ENCODE measurements at places on chromosomes 6 and 20. TPM values are rescaled to one million over a fixed set of nuclear protein-coding genes. Genes with fewer than 3 reads are reported as not detected.

- DNase-seq, result peak; percentile 82
- no peak overlapping the region for H3K4me3 ChIP-seq
- H3K36me3 ChIP-seq, result no peaks in the 10 kb centered on the region
- no peaks in the 10 kb centered on the region for H3K4me1 ChIP-seq
- H3K27me3 ChIP-seq, result no peaks in the 10 kb centered on the region
- H3K27ac ChIP-seq, result no peak overlapping the region
Measured at GRCh38 chr20:37192137-37192854, 12.9 kb upstream of the MROH8 start.

DNA sequence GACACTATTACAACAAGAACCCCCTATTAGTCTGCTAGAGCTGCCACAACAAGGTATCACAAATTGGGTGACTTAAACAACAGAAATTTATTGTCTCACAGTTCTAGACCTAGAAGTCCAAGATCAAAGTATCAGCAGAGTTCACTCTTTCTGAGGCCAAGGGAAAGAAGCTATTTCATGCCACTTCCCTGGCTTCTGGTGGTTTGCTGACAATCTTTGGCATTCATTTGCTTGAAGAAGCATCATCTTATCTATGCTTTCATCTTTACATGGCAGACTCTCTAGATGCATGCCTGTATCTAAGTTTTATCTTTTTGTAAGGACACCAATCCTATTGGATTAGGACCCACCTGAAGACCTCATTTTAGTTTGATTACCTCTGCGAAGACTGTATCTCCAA, 296.8 kb upstream of the MARCKS start:
- no peak overlapping the region for H3K27ac ChIP-seq
- H3K36me3 ChIP-seq, result no peaks in the 10 kb centered on the region
- no peak for DNase-seq
- no peak overlapping the region for H3K4me3 ChIP-seq
- peaks cover 22% of the 10 kb centered on the region for H3K4me1 ChIP-seq
- H3K27me3 ChIP-seq, result peaks cover 73% of the 10 kb centered on the region

DNA sequence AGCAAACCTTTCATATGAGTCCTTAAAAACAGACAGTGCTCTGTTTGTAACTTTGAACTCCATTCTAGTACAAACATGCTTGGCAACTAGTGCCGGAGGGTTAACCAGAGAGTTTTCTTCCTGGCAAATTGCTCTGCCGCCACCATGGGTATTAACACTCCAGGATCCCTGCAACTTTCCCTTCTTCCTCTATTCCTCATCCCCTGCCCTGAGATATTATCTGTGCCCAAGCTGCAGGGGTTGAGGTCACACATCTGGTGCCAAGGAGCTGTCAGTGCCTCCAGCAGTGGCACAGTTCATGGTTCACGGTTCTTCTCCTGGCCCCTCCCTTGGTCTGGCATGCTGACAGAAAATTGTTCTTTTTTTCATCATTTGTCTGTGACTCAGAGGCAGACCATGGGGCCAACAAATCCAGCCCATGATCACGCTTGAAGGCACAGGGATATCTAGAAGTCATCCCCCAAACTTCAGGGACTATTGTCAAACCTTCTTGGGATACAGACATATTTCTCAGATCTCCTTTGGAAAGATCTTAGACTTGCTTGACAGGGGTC, 77.5 kb downstream of the ATXN1 start:
- DNase-seq, result no peak
- H3K27ac ChIP-seq, result no peak overlapping the region
- H3K4me1 ChIP-seq, result peaks cover 9% of the 10 kb centered on the region
- H3K36me3 ChIP-seq, result no peaks in the 10 kb centered on the region
- H3K27me3 ChIP-seq, result no peaks in the 10 kb centered on the region
- H3K4me3 ChIP-seq, result no peak overlapping the region

DNA sequence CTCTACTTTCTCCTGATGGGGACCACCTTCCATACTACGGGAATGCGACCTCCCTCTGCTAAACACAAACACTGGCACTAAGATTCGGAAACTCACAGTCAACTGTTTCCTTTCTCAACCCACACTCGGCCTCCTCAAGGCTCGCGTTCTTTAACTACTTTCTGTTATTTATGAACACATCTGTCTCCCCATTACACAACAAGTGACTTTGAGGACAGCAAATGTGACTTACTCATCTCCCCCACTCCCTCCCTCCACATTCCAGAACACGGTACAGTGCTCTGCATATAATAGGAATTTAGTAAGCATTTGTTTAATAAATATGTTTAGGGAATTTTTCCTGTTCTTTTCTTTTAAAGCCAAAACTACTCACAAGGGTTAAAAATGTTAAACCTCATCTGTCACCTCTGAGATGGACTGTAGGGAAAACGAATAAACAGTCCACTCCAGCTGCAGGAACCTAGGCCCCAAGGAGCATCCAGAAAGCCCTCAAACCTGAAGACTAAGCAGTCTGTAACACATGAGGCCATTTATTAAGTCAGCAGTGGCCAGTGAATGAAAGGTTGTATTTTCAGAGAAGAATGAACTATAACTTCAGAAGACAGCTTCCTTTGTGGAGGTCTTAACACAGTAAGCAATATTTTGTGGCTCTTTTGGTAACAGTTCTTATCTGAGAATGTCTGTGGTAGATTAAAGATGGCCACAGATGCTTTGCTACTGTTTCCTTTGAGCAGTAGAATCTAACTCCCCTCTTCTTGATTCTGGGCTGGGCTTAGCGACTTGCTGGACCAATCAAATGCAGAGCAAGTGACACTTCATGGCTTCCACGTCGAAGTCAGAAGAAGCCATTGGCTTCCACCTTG, 209.6 kb upstream of the DTNBP1 start:
- H3K27me3 ChIP-seq, result no peaks in the 10 kb centered on the region
- DNase-seq, result peak; percentile 79
- H3K36me3 ChIP-seq, result no peaks in the 10 kb centered on the region
- no peaks in the 10 kb centered on the region for H3K4me1 ChIP-seq
- H3K27ac ChIP-seq, result no peak overlapping the region

- H3K27ac ChIP-seq, result no peak overlapping the region
- no peaks in the 10 kb centered on the region for H3K36me3 ChIP-seq
- H3K27me3 ChIP-seq, result no peaks in the 10 kb centered on the region
- no peak for DNase-seq
- H3K4me1 ChIP-seq, result peaks cover 10% of the 10 kb centered on the region
Measured at GRCh38 chr20:30502670-30503069, 754.8 kb upstream of the DEFB115 start.

DNA sequence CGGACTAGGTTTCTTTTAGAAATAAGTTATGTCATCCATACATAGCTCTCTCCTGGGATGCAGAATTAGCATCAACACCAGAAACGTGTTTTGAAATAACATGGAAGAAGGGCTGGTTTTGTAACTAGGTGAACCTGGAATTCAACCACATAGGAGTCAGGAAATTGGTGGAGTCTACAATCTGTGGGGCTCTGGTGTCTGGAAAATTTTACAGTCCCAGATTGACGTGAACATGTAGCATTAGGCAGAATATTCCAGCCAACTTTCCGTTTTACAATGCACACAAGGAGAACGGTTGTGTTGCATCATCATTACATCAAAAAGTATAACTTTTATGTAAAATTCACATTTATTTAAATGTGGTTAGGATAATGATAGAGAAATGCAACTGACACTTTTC, 1.9 kb downstream of the KCNQ5 start:
- H3K36me3 ChIP-seq, result no peaks in the 10 kb centered on the region
- peak overlapping the region; percentile 70 for H3K4me3 ChIP-seq
- peak overlapping the region; percentile 12 for H3K27ac ChIP-seq
- no peaks in the 10 kb centered on the region for H3K27me3 ChIP-seq
- DNase-seq, result peak; percentile 6

DNA sequence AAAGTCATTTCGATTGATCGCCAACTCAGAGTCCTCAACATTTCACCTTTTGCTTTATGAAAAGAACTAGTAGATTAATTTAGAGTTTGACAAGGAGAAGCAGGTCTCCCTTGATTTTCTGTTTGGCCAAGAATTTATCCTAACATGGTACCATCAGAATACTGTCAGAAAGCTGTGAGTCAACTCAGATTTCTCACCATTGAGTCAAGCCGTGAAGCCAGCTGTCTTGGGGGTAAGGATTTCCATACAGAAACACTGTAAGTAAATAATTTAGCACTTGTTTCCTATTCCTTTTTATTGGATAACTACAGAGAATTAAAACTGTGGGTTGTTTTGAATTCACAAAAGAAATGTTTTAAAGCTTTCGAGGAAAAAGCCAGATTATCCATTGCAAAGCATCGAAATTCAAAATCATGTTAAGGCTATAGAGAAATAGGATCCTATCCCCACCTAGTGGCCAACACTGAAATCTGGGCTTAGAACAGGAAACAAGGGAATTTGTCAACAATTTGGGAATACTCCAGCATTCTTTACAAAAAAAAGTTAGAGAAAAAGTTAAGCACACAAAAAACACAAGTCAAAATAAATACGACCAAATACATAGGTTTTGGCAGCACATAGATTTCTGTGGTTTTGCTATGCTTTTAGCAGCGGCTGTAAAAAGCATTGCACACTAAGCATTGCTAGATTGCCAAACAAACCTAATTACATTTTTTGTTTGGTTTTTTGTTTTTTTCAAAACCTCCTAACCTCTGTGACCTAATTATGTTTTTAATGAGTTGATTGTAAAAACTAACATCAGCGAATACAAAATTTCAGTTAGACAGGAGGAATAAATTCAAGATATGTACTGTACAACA, 44.2 kb downstream of the COL11A2 start:
- no peaks in the 10 kb centered on the region for H3K36me3 ChIP-seq
- H3K4me1 ChIP-seq, result no peaks in the 10 kb centered on the region
- no peak overlapping the region for H3K4me3 ChIP-seq
- no peaks in the 10 kb centered on the region for H3K27me3 ChIP-seq
- no peak overlapping the region for H3K27ac ChIP-seq

DNA sequence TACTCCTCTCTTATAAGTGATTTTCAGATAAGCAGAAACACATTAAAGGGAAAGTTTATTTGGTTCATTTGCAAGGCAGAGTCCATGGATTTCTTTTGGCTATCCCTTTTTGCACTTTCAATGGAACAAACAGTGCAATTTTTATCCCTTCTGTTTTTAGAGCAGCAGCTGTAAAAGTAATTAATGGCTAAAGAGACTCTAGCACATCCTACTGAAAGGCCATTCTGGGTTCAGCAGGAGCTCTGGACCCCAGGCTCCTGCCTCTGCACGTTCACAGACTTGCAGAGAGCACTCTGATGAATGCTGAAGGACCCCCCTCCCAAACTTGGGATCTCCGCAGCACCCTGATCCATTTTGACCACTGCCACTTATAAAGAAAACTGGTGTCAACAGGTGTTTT, 40.3 kb upstream of the PDE7B start:
- no peak overlapping the region for H3K4me3 ChIP-seq
- H3K27me3 ChIP-seq, result no peaks in the 10 kb centered on the region
- no peak for DNase-seq
- no peaks in the 10 kb centered on the region for H3K36me3 ChIP-seq
- H3K27ac ChIP-seq, result no peak overlapping the region
- H3K4me1 ChIP-seq, result no peaks in the 10 kb centered on the region

DNA sequence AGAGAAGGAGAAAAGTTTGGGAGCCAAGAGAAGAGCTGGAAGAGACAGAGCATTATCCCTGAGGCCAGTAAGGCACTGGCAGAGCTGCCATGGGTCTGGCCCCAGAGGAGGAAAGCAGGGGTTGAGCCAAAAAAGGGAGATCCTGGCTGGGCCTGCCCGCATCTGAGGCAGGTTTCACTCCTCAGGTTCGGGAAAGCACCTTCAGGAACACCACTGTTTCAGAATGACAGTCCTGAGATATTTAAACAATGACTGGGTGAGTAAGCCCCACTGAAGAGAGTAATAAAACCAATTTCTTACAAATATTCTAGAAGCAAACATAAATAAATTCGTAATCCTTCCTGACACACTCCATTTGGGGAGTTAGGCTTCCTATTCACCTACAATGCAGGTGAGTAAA, 152.2 kb downstream of the BACH2 start:
- no peak for DNase-seq
- H3K4me1 ChIP-seq, result no peaks in the 10 kb centered on the region
- H3K4me3 ChIP-seq, result no peak overlapping the region
- no peaks in the 10 kb centered on the region for H3K36me3 ChIP-seq
- no peak overlapping the region for H3K27ac ChIP-seq
- no peaks in the 10 kb centered on the region for H3K27me3 ChIP-seq

GRCh38 chr6:15378866-15379265, 133.0 kb downstream of the JARID2 start:
- H3K4me1 ChIP-seq, result peaks cover 14% of the 10 kb centered on the region
- H3K27ac ChIP-seq, result no peak overlapping the region
- H3K36me3 ChIP-seq, result no peaks in the 10 kb centered on the region
- H3K27me3 ChIP-seq, result no peaks in the 10 kb centered on the region

- H3K4me1 ChIP-seq, result no peaks in the 10 kb centered on the region
- H3K4me3 ChIP-seq, result no peak overlapping the region
- DNase-seq, result no peak
- no peaks in the 10 kb centered on the region for H3K27me3 ChIP-seq
Measured at GRCh38 chr6:116307001-116307400, 27.3 kb upstream of the TSPYL1 start.

- no peak overlapping the region for H3K27ac ChIP-seq
- H3K36me3 ChIP-seq, result no peaks in the 10 kb centered on the region
- no peak overlapping the region for H3K4me3 ChIP-seq
- no peaks in the 10 kb centered on the region for H3K27me3 ChIP-seq
- no peaks in the 10 kb centered on the region for H3K4me1 ChIP-seq
Measured at GRCh38 chr20:35681960-35682359, 17.2 kb downstream of the NFS1 start.

DNA sequence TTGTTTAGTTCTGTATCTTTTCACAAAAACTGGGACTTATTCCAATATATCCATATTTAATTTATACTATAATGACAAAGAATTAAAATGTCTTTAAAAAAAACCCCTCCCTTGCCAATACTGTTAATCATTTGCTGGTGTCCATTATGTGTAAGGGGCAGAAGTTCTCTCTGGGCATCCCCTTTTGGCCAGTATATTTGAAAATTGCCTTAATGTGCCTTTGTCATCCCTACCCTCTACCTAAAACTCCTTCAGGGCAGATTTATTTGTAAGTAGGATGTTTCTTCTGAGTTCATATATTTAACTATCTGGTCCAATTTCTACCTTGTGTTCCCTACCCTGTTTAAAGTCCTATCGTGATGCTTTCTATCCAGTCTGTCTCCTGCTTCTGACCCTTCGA, 62.9 kb downstream of the ARHGAP18 start:
- H3K4me3 ChIP-seq, result no peak overlapping the region
- DNase-seq, result no peak
- H3K36me3 ChIP-seq, result no peaks in the 10 kb centered on the region
- H3K27me3 ChIP-seq, result no peaks in the 10 kb centered on the region
- peaks cover 4% of the 10 kb centered on the region for H3K4me1 ChIP-seq

GRCh38 chr20:38034108-38034649, 633 bp downstream of the RPRD1B start:
- peaks cover 10% of the 10 kb centered on the region for H3K36me3 ChIP-seq
- peak overlapping the region; percentile 97 for H3K27ac ChIP-seq
- no peak for DNase-seq
- no peaks in the 10 kb centered on the region for H3K27me3 ChIP-seq

The LPIN3 gene
- 9.5 TPM for polyA plus RNA-seq

The SIGLEC1 gene
- polyA plus RNA-seq, result not detected

The SLC35D3 gene
- 3.8 TPM for polyA plus RNA-seq

The FAM83B gene
- not detected for polyA plus RNA-seq

The PRRT1 gene
- polyA plus RNA-seq, result 6.2 TPM

The TREM1 gene
- not detected for polyA plus RNA-seq

The RFX6 gene
- polyA plus RNA-seq, result not detected

The LHFPL5 gene
- not detected for polyA plus RNA-seq
